Fibroblast of upper back skin (primary cell): ENCODE measurements at places on chromosomes 11 and 22.

DNA sequence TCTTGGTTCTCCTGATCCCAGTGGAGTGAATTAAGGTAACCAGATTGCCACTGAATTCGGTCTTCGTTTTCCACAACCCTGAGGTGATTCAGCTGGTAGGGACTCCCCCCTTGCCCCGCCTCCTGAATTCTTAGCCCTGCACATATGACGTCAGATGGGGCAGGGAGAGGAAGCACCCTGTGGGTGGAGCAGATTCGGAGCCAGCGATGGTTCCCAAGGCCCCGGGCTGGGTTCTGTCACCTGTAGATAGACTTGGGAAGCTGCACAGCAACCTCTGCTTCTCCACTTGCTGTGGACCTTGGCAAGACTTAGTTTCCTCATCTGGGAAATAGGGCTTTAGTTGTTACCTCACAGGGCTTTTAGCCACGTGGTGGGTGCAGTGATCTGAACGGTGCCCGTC is 67.8 kb downstream of the CTTN start:
- no peak for DNase-seq

GRCh38 chr11:27696961-27697360 is 3.3 kb downstream of the BDNF start:
- peak; percentile 60 for DNase-seq

GRCh38 chr22:32997295-32997694 is 60.9 kb downstream of the SYN3 start:
- DNase-seq: no peak

- no peak for DNase-seq
Observed at GRCh38 chr11:72236083-72236697, 7.8 kb downstream of the PHOX2A start.

DNA sequence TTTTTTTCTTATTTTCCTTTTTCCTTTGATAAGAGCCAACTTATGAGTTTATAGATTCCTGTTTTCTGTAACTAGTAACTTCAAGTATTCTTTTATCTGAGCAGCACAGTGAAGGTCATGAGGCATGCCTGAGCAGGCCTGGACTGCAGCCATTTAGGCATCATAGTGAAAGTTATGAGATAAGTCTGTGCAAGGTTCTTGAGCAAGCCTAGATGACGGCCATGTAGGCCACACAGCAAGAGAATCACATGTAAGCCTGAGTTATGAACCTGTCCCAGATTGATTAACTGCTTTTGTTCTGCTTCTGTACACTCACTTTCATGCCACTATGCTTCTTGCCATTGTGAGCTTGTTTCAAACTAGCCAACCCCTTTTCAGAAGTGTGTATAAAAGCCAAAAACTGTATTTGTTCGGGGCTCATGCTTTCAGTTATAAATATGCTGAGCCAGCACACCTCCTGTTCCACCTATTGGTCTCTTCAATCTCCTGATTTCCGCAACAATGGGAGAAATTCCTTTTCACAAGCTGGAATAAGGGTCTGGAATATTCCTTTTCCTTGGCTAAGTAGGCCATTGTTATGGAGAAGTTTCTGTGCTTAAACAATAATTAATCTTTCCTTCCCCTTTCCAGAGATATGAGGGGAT is 745.7 kb downstream of the FAM181B start:
- DNase-seq: peak; percentile 44

DNA sequence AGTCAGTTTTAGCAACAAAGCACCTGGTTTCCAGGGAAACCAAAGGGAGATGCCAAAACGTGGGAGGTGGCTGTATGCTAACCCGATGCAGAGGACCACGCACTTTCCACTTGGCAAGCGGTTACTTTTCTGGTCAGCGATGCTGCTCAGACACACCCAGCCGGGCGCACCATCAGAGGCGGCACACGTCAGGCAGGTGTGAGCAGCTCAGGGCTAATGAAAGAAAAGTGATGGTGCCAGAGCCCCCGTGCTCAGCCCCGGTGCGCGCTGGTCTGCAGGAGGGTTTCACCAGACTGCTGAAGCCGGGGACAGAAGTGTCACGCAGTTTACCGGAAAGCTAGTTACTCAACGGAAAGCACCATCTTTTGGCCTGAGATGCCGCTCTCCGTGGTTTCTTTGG is 5.7 kb downstream of the LTO1 start:
- DNase-seq: no peak

DNA sequence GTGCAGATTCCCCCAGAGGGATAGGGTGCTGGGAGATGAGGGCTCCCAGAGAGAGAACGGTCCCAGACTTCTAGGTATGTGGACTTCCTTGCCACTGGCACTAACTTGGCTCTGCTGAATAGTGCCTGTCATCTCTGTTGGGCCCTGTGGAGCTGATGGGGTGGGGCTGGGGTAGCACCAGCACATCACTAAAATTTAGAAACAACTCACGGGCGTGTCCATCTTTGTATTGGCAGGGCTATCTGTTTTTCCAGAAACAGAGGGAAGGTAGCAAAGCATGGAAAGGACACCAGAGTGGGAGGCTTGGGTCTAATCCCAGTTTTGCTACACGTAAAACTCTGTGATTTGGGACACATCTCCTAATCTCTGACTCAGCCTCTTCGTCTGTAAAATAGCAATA is 25.8 kb downstream of the SWAP70 start:
- DNase-seq: peak; percentile 20

- DNase-seq: no peak
Observed at GRCh38 chr11:45678976-45679375, 13.6 kb upstream of the CHST1 start.

DNA sequence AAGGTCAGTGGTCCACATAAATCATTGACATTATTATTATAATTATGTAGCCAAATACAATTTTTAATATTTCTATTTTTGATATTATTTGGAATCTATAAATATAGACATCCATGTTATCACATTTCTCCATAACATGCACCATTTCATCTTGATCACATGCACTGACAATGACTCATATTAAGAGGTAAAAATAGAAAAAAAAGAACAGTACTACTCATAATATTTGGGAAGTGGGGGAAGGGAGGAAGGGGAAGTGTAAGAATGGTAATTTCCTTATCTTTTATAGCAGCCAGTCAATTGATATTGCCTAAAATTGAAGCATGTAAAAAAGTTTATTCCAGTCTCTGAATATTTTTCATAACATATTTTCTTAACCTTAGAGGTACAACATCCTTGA is 72.3 kb downstream of the ADM start:
- DNase-seq: peak; percentile 28

DNA sequence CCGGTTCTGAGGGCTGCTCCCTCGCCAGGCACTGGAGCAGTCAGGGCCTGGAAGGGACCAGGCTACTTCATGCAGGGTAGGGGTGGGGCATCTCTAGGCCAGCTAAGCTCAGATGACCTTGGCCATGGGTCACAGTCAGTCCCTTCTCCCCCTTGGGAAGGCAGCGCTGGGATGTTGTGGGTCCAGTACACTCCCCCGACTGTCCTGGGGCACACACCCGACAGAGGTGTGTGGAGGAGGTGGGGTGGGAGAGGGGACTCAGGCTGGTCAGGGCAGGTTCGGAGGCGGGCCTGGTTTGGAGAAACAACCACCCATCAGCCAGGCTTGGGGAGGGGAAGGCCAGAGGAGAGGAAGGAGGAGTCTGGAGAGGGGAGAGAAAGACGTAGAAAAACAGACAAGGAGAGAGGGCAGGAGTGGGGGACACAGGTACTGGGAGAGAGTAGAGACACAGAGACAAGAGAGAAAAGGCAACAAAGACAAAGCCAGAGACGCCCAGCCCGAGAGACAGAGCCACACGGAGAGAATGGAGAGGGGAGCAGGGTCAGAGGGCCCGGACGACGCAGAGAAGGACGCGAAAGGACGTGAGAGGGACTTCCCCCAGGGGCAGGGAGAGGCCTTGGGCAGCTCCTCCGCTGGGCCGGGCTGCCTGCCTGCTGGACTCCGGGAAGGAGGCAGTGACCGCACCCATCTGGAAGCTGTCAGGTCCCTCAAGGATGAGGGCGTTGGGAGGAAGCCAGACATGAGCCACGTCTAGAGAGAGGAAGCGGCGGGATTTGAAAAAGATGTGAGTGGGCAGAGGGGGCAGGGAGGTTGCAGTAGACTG is 30.6 kb upstream of the TSKU start:
- peak; percentile 92 for DNase-seq
